Tibial nerve (tissue), 4 donors: ENCODE measurements at places on chromosomes 4 and X.

DNA sequence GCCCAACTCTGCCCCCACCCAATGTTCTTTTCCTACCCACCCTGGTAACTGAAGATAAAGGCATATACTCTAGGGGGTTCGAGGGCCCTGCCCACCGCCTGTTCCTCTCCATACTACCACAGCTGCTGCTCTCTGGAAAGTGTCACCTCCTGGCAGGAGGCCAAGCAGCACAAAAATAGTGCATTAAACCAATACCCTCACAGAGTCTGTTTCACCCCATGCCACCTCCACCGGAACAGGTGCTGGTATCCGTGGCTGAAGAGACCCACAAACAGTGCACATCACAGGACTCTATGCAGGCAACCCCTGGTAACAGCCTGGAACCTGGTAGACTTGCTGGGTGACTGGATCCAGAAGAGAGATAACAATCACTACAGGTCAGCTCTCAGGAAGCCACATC, 85.1 kb upstream of the CTSO start:
- DNase-seq: no peak

DNA sequence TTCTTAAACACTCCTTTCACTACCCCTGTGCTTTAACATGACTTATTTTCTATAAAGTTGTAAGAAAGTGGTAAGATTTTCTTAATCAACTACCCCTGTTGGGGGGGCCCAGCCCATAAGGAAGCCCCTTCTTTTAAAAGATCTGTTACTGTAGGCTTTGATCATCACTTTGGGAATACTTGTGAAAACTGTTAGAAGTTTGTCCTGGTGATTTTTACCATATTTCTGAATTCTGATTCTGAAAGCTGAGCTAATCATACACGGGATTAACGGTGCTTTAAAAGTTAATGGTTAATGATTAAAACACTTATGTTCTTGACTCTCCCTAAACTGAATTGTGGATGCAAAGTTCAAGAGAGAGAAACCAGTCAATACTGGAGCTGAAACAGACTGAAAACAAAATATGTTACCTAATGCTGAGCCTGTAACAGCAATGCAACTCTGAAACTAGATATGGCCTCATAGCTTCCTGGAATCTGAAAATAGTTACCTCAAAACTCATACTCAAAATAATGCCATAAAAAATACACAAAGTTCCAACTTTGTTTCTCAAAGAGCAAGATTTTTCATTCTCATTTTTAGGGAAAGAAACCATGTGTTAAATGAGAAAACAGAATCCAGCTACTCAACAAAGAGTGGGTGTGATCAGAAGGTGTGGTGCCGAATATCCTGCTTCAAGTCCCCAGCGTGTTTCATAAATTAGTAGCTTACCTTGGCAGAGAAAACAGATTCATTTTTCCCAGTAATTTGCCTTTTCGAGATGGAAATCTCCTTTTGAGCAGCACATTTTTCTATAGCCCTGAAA, 31.6 kb downstream of the ADH7 start:
- no peak for DNase-seq

- no peak for DNase-seq
Observed at GRCh38 chr4:88999392-88999930, 57.5 kb downstream of the FAM13A start.

GRCh38 chrX:34343001-34343400, 210.9 kb upstream of the FAM47A start:
- no peak for DNase-seq
